ENCODE measurements at places on chromosomes 11 and 22. TPM values are rescaled to one million over a fixed set of nuclear protein-coding genes. Genes with fewer than 3 reads are reported as not detected.

- no peak for DNase-seq
- H3K27ac ChIP-seq: no peak overlapping the region
- H3K36me3 ChIP-seq: no peaks in the 10 kb centered on the region
- H3K27me3 ChIP-seq: no peaks in the 10 kb centered on the region
Measured at GRCh38 chr22:27473533-27473932, 328.0 kb downstream of the MN1 start.

GRCh38 chr11:47434011-47434786 lies 8.0 kb upstream of the PSMC3 start:
- no peaks in the 10 kb centered on the region for H3K27me3 ChIP-seq
- no peak for DNase-seq
- H3K4me1 ChIP-seq: no peaks in the 10 kb centered on the region
- no peaks in the 10 kb centered on the region for H3K36me3 ChIP-seq

ALG9 gene
- 22.7 TPM for total RNA-seq

DNA sequence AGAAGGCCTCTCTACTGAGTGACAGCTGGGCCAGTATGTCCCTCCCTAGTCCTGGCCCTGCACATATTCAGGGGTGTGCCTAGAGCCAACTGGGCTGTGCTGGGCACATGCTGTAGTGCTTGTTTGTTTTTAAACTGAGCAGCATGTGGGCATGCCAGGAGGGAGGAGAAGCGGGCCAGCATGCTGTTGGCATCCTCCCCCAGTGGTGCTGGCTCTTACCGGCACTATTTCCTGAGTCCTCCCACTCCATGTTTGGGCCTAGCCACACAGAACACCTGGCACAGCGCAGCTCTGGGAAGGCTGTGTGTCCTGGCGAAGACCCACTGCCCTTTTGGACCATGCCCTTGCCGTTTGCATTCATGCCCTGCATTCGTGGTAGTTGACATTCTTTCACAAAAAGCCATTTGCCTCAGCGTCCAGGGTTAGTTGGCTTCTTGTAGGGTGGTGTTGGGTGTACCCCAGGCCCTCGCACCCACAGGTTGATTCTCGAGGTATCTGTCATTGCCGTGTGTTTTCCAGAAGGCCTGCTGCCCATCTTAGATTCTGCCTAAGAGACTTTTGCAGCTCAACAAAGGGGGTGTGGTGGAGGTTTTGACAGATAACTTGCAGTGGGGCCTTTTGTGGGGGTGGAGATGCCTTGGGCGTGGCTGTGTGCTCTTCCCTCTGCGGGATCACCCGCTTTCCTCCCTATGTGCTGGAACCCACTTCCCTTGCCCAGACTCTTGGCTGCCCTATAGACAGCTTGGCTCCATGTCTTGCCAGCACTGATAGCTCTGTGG lies 13.6 kb downstream of the DGCR8 start:
- H3K4me1 ChIP-seq: peaks cover 19% of the 10 kb centered on the region
- H3K27ac ChIP-seq: peak overlapping the region; percentile 61
- peak overlapping the region; percentile 43 for H3K4me3 ChIP-seq
- H3K27me3 ChIP-seq: no peaks in the 10 kb centered on the region

DNA sequence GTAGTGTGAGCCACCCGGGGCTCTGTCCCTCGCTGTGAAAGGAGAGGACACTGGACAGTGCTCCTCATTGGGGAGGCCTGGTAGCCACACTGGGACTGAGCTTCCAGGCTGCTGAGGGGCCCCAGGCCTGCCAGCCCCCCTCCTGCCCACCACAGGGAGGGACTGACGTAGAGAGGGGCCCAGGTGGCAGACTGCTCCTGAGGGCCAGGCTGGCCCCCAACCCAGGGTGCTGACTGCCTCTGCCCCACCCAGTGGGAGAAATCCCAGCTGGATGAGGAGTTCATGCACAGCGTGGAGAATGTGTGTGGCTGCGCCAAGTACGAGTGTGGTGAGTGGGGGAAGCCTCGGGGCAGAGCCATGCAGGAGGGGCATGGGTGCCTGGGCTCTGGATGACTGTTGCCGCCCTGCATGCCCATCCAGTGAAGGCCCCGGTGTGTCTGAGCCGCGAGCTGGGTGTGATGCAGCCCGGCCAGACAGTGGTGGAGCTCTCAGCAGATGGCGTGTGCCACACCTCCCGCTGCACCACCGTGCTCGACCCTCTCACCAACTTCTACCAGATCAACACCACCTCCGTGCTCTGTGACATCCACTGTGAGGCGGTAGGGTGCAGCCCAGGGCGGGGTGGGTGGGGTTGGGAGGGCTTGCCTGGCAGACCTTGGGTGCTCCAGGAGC lies 78.7 kb upstream of the MYOD1 start:
- H3K4me3 ChIP-seq: no peak overlapping the region
- H3K27ac ChIP-seq: no peak overlapping the region
- no peak for DNase-seq

C22orf39 gene
- 32.7 TPM for total RNA-seq

DNA sequence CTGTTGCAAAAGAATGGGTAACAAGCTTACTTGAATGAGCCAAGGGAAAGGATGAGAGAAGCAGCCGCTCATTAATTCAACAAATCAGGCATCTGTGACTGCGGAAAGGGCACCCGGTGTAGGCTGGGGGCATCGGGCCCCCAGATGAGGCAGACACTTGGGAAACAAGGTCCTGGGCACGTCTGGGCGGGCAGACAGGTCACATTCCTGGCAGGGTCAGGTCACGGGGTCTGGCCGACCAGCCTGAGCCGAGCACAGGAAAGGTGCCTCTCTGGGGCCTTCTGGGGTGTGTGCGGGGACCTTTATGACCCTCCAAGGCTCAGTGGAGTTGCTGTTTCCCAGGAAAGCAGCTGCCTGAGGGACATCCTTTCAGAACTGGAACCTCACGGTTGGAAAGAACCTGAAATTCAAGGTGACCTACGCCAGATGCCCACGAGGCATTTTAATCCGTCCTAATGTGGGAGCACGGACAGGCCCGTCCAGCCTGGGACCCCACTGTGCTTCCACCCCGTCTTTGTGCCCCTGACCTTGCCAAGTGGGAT lies 57.1 kb downstream of the ST14 start:
- peaks cover 11% of the 10 kb centered on the region for H3K27me3 ChIP-seq
- DNase-seq: no peak
- H3K4me3 ChIP-seq: no peak overlapping the region
- H3K36me3 ChIP-seq: no peaks in the 10 kb centered on the region
- no peak overlapping the region for H3K27ac ChIP-seq
- H3K4me1 ChIP-seq: no peaks in the 10 kb centered on the region

- no peak for DNase-seq
- H3K36me3 ChIP-seq: no peaks in the 10 kb centered on the region
- H3K27ac ChIP-seq: no peak overlapping the region
- H3K27me3 ChIP-seq: peaks cover 49% of the 10 kb centered on the region
- H3K4me1 ChIP-seq: peaks cover 5% of the 10 kb centered on the region
Measured at GRCh38 chr11:86816251-86816726, 15.9 kb downstream of the PRSS23 start.
